ENCODE measurements at places on chromosomes 7 and 10.

DNA sequence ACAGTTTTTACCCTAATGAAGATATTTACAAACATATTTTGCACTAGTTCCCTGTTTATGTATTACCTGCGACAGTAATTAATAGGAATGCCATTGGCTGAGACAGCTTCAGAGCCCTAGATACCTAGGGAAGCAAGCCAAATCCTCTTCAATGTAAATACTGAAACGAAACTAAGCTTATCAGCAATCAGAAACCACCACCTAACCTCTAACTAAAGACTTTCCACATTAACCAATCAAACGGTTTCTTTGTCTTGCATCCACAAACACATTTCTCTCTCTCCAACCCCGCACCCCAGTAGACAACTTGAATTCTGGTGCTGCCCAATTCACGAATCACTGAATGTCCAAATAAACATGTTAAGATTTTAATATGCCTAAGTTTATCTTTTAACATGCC is 474.4 kb upstream of the C7orf33 start:
- peak; percentile 77 for DNase-seq

GRCh38 chr7:101240226-101241014 is 2.8 kb upstream of the CLDN15 start:
- no peak for DNase-seq

- no peak for DNase-seq
Observed at GRCh38 chr7:27405780-27406179, 163.2 kb downstream of the EVX1 start.

DNA sequence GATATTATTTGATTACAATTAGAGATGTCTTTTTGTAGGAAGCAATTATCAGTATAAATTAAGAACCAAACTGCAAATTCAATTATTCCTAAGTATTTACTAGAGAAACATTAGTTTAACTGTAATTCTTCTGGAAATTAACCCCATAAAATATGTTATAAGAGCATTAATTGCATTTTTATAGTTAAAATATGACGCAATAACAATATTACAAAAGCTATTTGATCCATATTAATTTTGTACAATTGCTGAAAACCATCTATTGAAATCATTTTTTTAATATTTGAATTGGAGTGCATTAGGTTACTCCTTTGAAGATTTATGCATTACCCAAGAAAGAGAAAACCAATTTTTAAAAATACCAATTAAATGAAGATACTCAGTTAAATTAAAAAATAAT is 254.8 kb upstream of the LRRTM3 start:
- DNase-seq = no peak

- no peak for DNase-seq
Observed at GRCh38 chr7:73891178-73891885, 30.4 kb downstream of the TMEM270 start.

DNA sequence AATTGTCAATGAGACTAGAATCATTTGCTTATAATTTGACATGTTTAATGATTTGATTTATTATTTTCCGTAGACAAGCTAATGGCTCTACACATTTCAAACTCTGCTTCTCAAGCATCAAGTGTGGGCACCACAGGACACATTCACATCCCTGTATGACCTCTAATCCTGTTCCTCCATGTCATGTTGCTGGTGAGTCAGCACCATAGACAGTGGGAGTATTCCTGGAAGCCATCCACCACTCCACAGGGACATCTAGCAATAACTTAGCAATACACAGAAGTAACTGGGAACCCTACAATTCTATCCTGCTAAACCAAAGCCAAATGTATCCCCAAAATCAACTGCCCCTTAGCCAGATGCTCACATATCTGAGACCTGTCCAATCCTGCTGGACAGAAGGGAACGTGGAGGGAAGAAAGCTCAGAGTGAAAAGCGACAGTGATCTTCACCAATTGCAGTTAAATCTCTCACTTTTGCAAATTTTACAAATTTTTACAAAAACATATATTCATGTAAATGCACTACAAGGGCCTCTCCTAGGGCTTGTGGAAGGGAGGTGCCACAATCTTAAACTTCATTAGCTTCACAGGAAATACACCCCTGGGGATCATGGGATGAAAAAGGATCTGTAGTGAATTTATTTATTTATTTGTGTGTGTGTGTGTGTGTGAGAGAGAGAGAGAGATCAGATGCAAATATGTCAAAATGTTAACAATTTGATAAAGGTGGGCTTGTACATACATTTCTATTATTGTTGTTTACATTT is 126.5 kb downstream of the GFRA1 start:
- no peak for DNase-seq

GRCh38 chr7:48759431-48760080 is 164.8 kb upstream of the CDC14C start:
- no peak for DNase-seq

DNA sequence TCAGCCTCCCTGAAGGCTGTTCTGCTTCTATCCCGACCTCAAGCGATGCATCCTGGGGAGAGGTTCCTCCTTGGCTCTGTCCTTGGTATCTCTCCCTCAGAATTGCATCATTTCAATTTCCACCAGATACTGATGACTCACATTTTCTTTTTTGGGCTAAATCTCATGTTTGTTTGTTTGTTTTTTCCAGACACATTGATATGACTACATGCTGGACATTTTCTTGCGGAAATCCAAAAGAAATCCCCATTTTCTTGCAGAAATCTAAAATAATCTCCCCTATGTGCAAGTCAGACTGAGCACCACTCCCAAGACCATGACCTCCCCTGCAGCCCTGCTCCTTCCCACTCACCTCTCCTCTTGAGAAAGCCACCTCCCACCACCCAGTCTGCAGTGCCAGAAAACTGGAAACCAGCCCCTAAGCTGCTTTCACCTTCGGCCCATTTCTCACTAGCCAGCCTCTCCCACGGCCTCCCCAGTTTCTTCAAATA is 260.2 kb upstream of the PRKCQ start:
- no peak for DNase-seq

DNA sequence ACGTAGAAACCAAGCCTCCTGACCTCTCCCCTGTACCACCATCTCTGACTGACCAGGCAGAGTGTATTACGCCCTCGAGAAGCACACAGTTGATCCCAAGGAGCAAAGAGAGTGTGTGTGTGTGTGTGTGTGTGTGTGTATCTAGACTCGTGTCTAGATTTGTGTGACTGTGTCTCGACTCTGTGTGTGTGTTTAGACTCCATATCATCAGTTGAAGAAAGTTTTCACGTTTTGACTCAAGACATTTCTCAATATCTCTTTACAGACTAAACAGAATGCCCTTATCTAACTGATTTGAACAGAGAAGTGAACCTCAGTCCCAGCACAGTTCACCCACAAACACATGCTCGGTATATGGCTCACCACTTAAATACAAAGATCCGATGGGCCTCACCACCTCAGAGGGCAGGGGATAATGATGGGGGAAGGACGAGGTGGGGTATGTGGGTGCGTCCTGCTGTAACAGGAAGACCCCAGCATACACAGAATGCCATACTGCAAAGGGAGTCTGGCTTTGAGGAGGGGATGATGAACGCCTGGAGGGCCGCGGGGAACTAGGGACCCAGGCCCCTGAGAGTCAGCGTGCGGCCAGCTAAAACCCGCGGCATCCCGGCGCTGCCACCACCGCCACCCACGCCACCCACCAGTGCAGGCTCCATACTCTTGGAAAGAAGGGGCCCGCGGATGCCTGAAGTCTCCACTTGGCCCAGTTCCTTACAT is 780 bp downstream of the ALDH18A1 start:
- no peak for DNase-seq

DNA sequence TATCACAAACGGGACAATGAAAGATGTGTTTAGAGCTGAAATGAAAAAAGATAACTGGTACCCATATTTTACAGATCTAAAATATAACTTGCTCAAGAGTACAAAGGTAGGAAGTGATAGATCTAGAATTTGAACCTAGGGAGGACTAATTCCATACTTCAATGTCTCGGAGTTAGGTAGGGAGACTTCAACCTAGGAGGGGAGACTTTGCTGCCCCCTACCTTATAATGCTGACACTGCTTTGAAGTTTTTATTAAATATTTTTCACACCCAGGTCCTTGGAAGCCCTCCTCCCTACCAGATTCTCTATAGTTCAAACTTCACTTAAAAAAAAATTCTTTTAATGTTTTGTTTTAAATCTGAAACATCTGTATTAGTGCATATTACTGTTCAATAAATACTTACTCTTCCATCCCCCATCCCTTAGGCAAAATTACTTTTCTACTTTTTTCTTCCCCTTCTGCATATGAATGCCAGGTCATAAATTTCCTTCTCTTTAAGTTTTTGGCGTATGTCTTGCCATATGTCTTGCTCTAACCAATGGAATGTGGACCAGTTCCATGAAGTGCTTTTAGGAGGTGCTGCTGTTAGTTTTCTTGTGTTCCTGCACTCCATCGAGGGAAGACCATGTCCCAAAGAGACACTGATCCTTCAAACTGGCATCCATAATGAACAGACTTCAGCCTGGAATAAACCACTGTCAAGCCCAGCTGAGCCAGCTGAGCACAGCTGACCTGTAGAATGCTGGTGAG is 57.8 kb downstream of the MICU1 start:
- DNase-seq = no peak

DNA sequence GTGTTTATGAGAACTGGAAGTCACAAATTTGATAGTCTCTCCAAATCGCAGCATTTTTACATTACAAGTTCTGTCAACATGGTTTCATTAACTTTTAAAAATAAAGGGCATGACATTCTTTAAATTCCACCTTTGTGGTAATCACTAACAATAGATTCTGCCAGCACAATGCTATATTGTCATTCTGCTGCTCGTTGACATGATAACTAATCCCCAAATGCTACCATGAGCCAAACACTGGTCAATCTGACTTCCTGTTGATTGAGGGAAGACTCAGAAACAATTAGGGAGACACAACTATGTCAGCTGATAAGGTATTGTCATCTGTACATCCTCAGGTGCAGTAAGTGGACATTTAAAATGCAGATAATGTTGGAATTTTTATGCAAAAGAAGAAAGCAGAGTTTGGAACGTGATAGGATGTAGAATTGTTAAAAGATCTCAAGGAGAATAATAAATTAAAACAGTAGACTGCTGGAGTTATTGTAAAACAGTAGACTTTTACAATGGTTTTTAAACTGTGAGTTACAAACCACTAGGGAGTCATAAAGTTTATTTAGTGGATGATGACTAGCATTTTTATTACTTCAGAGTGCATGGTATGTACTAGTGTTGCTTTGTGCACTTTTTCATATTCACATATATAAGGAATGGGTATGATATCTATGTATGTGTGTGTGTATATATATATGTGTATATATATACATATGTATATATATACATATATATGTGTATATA is 126.4 kb upstream of the DKK1 start:
- DNase-seq = no peak

- no peak for DNase-seq
Observed at GRCh38 chr10:87177-88080, 38.3 kb upstream of the TUBB8 start.

- no peak for DNase-seq
Observed at GRCh38 chr10:5608608-5609220, 57.7 kb downstream of the ASB13 start.

DNA sequence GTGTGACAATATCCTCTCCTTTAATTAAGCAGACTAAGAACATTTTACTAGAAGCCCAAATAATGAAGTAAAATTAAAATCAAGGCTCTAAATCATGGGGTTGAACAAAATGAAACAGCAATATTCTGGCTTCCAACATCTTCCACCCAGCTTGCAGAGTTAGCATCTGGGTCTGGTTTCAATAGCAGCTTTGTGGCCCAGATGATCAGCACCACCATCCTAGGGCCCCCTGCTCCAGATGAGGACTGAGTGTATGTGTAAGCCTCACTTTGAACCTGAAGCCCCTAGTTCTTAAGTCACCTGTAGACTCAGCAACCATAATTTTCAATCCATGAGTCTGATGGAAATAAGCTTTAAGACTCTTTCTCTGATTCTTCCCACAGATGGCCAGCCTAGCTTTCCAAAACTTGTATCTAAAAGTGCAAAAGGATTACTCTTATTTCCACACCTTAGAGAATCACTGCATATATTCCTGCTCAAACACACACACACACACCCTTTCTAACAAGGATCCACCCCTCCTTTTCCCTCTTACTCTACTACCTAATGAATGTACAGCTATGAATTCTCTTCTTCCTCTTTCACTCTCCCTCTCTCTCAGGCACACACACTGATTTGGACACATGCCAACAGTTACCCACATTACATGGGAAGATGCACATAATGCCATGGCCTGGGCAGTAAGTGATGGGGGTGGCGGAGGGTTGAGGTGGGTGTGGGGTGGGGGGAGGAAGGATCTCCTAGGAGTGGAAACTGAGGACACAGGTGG is 3.5 kb downstream of the DENND11 start:
- DNase-seq = peak; percentile 40

- DNase-seq = no peak
Observed at GRCh38 chr10:113979409-113979808, 64.3 kb upstream of the ADRB1 start.

DNA sequence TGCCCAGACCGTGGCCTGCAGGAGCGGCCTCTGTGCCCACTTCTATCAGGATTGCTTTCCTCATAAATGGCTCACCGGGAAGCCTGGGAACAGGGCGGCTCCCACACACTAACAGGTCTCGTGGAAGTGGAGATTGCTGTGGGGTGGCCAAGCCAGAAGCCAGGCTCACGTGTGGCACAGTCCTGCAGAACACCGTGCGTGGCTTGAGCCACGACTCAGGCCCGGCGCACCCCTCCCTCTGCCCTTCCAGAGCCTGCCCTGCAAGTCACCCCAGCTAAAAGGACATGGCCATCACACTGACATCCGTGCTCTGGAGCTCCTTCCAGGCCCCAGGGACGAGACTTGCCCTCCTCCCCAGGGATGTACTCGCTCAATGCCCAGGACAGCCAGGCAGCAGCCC is 7.0 kb downstream of the GPER1 start:
- DNase-seq = no peak

- DNase-seq = no peak
Observed at GRCh38 chr7:148556892-148557291, 33.7 kb upstream of the C7orf33 start.

DNA sequence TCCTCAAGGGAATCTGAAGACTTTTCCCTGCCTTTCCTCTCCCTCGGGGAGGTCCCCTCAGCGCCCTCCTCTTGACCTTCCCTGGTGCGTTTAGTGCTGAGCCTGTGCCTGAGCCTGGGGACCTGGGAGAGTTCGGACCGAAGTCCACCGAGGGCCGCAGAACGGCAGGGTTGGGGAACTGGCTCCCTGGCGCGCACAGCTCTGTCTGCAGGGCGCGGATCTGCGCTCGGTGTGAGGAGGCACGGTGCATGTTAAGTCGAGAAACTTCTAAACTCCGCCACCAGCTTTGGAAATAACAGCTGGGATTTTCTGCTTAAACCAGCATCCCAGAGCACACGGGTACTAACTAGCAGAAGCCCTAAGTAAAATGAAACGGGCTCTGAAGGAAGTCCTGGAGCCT is 44.2 kb upstream of the SLC29A4 start:
- no peak for DNase-seq

GRCh38 chr7:142365410-142365842 is 107.6 kb upstream of the PRSS58 start:
- DNase-seq = no peak

DNA sequence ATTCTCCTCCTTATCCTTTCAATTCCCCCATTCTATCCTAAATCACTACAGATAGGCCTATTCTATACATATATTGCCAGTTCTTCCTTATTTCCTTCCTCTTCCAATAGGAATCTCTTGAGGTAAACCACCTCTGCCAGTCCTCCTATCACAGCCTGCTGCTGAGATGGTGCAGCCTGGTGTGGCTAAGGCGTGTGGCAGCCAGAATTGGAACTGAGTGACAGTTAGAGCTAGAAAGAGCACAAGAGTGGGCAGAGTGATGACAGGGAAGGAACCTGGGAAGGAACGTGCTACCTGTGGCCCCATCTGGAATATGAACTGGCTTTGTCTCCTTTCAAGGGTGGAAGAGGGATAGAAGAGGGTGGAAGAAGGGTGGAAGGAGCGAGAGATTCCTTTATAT is 187.7 kb downstream of the HECW1 start:
- no peak for DNase-seq

Data from NCI-H2029 (cell line).